ENCODE measurements at places on chromosomes 16 and 17.
A peak's percentile ranks its signal among the peaks of the same experiment; 100 is the strongest.

DNA sequence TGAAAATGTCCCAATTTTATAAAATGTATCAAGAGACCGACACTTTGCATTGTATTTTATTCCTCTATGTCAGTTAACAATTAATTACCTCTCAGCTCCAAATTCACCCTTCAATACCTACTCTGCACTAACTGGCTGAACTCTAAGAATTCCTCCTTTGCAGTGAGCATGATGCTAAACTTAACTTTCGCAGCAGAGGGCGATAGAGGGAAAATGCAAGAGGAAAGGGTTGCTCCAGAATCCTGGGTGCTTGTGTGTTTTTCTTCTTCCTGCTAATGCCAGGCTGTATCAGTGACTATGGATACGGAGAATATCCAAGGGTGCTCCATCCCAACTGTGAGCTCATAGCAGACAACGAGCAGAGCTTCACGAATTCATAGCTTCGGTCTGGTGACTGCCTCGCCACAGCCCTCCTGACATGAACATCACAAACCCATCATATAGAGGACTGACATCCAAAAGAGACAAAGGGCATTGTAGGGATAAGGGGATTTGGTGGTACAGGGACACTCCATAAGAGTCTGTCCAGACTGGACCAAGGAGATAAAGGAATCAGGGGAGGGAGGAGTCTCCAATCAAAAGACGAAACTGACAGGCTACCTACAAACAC lies 172.9 kb downstream of the STX8 start:
- DNase-seq = no peak

DNA sequence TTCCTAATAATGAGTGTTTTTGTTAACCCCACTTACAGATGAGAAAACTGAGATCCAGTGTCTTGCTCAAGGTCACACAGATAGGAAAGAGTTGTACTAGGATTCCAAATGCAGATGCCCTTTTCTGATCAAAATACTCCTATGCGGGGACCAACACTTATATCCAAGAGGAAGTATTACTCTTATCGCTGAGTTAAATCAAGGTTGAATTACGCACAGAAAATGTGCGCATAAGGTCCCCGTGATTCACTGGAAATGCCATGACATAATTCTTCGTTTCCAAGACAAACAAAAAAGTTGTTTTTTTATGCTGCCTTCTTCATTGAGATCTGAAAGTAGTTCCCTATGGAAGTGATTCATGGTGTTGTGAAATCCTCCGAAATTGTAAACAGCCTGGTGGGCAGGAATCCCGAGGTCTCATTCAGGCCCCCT lies 463.8 kb upstream of the HSBP1 start:
- peak; percentile 67 for DNase-seq

DNA sequence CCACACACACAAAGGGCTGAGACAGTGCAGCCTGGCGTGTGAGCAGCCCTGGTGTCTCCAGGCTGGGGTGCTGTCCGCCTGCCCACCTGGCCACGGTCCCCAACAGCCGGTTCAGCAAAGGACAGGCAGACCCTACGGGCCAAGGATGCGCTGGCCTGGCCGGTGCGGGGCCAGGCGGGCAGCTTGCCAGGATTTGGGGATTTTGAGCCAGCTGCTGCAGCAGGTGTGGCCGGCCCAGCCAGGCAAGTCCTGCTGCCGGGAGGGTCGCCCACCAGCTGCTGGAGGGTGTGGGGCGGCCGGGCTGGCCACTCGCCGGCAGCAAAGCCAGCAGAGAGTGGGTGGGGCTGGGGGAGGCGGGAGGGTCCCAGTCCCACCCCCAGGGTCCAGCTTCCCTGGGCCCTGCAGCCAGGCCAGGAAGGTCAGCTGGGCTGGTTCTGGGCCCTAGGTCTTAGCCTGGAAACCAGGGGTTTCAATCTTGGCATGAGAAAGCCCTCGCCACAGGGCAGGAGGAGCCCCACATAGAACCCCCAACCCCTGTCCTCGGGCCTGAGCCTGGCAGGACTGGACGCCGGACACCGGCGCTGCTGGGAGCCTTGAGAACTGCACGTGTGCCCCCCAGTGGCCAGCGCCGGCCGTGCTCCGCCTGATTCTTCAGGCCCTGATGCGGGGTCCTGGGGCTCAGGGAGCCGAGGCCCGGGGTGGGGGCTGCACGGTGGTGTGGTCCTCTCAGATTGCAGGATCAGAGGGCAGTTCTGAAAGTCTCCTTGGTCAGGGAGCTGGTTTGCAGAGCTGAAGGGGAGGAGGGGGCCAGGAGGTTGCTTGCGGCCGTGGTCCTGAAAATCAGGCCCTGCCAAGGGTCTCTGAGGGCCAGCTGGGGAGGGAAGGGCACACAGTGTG lies 17.6 kb upstream of the SSTR5 start:
- peak; percentile 28 for DNase-seq

DNA sequence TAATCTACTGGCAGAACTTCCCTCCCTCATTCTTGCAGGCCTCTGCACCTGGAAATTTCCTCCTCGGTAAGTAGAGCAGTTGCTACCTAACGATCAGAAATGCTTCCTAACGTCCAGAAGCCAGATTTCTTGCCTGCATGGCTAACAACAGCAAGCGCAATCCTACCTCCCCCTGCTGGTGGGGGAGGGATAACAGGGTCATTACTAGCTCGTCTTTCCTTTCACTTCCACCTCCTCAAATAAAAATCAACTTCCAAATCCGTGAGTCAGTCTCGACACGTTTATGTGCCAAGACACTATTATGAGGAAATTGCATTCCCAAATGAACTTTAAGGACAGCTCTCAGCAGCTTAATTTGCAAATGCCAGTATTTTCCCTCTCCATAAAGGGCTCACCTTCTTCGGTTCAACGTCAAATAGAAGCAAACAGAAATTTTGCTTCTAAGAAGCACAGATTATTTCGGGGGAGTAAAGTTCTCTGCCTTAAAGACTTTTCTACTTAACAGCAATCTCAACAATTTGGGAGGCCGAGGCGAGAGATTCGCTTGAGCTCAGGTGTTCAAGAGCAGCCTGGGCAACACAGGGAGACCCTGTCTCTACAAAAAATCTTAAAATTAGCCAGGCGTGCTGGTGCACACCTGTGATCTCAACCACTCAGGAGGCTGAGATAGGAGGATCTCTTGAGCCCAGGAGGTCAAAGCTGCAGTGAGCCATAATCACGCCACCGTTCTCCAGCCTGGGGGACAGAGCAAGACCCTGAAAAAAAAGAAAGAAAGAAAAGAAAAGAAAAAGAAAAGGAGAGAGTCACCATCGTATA lies 188.6 kb upstream of the PSMD7 start:
- no peak for DNase-seq

DNA sequence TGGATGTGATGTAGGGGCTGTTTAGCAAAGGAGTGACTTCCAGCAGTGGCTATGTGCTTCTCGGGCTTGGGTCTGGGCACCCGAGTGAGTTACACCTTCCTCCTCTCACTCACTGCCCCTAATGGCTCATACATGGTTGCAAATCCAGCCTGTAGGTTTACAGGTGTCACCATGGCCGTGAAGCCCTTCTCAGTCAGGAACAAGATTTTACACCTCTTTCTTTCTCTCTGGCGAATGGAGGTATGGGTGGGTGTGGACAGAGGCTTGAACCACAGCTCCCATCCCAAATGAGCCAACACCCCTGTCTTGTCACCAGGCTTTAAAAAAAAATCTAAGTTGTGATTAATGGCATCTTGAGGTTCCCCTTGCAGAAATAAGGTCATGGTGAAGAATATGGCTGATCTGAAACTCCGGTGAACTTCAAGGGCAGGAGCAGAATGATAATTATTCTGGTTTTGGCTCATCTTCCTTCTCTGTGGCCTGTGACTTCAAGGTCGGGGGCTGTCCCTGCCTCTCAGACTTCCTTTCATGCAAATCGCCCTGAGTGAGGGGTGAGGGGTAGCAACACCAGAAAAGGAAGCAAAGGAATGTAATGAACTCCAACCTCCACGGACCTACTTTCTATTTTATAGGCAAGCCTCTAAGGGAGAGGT lies 331.2 kb downstream of the MAF start:
- no peak for DNase-seq

DNA sequence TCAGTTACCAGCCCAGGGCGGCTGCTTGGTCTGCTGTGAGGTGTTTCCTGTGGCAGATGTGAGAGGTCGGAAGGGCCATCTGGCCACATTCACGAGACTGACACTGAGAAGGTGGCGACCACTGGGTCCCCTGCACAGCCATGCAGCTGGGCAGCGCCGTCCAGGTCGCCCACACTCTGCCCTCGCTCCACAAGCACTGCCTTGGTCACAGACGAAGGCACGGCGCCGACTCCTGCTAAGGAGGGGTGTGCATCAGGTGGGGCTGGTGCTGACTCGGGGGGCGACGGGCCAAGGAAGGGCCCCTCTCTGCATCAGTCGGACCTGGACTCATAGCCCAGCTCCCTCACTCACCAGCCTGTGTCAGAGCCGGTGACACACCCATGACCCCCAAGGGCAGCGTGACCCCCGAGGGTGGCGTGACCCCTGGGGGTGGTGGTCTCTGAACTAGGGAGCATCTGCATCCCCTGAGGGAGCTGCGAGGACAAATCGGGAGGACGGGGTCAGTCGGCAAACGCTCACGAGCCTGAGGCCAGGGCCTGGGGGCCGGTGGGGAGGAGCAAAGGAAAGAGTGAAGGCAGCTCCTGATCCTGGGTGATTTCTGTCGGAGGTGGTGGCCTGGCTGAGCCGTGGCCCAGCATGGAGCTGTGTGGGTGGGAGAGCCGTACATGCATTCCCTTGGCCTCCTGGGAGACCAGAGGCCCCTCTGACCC lies 30.4 kb downstream of the NME3 start:
- DNase-seq = no peak

GRCh38 chr16:63617047-63617989 lies 1504.5 kb downstream of the CDH11 start:
- no peak for DNase-seq

GRCh38 chr17:65047941-65048340 lies 8.6 kb downstream of the GNA13 start:
- no peak for DNase-seq

DNA sequence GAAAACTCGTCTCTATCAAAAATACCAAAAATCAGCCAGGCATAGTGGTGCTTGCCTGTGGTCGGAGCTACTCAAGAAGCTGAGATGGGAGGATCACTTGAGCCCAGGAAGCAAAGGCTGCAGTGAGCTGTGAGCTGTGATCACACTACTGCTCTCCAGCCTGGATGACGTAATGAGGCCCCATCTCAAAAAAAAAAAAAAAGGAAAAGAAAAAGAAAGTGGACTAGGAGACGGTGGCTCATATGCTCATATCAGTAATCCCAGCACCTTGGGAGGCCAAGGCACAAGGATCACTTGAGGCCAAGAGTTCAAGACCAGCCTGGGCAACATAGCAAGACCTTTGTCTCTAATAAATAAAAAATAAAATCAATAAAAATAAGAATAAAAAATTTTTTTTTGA lies 8.8 kb upstream of the SUMO2 start:
- no peak for DNase-seq

GRCh38 chr16:60367739-60368138 lies 1633.6 kb upstream of the GOT2 start:
- DNase-seq = no peak

- DNase-seq = no peak
Observed at GRCh38 chr16:85514295-85514597, 98.9 kb upstream of the GSE1 start.

GRCh38 chr16:20099375-20099774 lies 25.7 kb upstream of the GPR139 start:
- DNase-seq = no peak

- no peak for DNase-seq
Observed at GRCh38 chr16:88929091-88929445, 47.9 kb downstream of the CBFA2T3 start.

GRCh38 chr16:68486502-68487202 lies 38.3 kb upstream of the SMPD3 start:
- no peak for DNase-seq

GRCh38 chr17:37815536-37815935 lies 70.7 kb upstream of the HNF1B start:
- no peak for DNase-seq

DNA sequence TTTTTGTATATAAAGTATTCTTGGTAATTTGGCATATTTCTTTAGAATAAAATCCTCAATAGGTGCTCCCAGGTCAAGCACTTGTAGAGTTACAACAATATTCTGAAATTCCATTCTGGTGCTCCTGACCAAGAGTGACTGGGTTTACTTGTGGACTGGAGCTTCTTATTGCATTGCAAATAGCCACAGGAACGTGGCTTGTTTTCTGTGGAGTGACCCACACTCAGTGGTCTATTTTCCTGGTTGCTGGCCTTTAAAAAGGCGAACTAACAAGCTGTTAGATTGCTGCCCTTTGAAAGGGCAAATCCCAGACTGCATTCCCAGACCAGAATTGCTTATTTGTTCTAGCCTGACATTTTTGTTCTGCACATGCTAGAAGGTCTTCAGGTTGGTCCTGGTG lies 658.8 kb upstream of the GOT2 start:
- no peak for DNase-seq

DNA sequence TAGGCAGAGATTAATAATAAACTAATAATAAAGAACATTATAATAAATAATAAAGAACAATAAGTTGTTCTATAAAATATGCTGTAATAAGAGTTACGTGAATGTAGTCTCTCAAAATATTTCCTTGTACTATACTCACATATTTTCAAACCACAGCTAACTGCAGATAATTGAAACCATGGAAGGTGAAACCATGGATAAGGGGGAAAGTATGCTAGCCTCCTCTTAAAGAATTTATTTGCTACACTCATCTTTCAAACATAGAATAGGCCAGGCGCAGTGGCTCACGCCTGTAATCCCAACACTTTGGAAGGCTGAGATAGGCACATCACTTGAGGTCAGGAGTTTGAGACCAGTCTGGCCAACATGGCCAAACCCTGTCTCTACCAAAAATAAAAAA lies 18.5 kb downstream of the CYTH1 start:
- no peak for DNase-seq

GRCh38 chr17:60315650-60316049 lies 76.3 kb downstream of the USP32 start:
- no peak for DNase-seq

DNA sequence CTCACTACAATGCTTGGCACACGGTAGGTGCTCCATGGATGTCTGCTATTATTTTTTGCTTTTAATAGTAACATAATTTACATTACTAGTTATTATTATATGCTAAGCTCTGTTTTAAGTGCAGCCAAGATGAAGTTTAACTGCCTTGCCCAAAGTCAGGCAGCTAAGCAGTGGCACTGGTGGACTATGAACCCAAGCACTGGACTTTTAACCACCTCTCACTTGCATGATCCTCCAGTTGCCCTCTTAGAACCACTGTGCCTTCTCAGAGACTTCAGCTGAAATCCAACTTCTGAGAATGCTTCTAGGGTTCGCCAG lies 1.5 kb upstream of the ZNF207 start:
- no peak for DNase-seq

- DNase-seq = no peak
Observed at GRCh38 chr17:57561072-57561861, 183.8 kb downstream of the CCDC182 start.

DNA sequence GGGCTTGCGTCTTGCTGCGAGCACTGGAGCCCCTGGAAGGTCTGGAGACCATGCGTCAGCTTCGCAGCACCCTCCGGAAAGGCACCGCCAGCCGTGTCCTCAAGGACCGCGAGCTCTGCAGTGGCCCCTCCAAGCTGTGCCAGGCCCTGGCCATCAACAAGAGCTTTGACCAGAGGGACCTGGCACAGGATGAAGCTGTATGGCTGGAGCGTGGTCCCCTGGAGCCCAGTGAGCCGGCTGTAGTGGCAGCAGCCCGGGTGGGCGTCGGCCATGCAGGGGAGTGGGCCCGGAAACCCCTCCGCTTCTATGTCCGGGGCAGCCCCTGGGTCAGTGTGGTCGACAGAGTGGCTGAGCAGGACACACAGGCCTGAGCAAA lies 7.4 kb downstream of the MPG start:
- no peak for DNase-seq

- no peak for DNase-seq
Observed at GRCh38 chr17:45902892-45903346, 8.6 kb downstream of the MAPT start.

- no peak for DNase-seq
Observed at GRCh38 chr16:74439685-74440084, 18.4 kb upstream of the CLEC18B start.
